Neuronal stem cell (in vitro differentiated cells): ENCODE measurements at places on chromosomes 16 and 17.
A peak's percentile ranks its signal among the peaks of the same experiment; 100 is the strongest.

GRCh38 chr16:25030420-25031131 lies 15.4 kb upstream of the ARHGAP17 start:
- DNase-seq = no peak

- peak; percentile 21 for DNase-seq
These were observed 33.9 kb upstream of the PLLP start for GRCh38 chr16:57318240-57318970.

GRCh38 chr16:57533431-57534336 lies 2.7 kb downstream of the CCDC102A start:
- DNase-seq = no peak

DNA sequence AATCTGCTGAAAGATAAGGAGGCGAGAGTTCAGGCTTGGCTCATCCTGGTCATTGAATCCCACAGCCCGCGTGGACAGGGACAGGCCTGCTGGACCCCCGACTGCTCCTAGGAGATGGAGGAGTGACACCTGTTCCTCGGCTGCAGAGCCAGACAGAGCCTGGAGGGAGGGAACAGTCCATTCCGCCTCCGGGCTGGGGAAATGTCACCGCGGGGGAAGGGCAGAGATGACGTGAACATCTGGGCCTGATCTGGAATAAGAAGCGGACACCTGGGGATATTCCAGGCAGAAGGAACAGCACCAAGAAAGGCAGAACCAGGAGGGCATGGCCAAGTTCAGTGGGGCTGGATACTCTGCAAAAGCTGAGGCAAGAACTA lies 1.5 kb downstream of the ZNF747 start:
- no peak for DNase-seq

DNA sequence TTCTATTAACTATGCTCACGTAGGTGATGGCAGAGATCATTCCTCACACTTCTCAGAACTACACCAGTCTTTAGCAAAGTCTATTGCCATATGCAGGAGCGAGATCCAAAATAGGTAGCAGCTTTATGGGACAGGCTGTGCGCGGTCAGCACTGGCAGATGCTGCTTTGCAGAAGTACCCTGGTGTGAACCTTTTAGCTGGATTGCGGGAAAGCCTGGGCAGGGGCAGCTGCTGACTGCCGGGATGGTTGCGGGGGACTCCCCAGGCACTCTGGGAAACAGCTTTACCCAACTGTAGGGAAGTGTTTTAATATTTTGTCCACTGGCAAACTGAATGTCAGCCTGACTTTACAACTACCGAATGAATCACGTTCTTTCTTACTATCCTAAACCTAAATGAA lies 251.3 kb downstream of the HS3ST3A1 start:
- DNase-seq = no peak

DNA sequence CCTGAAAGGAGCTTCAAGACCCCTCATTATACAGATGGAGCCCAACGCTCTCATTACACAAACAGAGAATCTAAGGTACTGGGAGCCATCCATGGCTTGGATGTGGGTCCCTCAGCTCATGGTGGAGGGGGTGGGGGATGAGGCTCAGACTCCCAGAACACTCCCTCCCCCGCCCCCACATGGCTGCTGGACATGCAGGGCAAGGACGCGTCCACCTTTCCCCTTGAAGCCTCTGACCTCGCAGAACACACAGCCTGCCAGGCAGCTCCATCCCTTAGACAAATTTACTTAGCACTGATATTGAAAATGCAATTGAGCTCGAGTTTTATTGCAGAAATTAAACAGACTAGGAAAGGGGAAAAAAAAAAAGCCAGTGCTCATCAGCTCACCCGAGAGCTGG lies 203.9 kb downstream of the ZNF423 start:
- DNase-seq = no peak

GRCh38 chr17:58236394-58236793 lies 2.0 kb upstream of the LPO start:
- DNase-seq = no peak

GRCh38 chr17:44915321-44915726 lies at the start of gene GFAP:
Gene GFAP, minus strand, starts transcription at chr17:44915500. Its CDS starts 14 bp downstream, at chr17:44915486.
- DNase-seq = no peak

GRCh38 chr16:88453611-88454522 lies 787 bp downstream of the ZFPM1 start:
- DNase-seq = no peak

GRCh38 chr16:51971184-51971583 lies 575.8 kb downstream of the TOX3 start:
- peak; percentile 17 for DNase-seq

- no peak for DNase-seq
These were observed 38.4 kb downstream of the CHD9NB start for GRCh38 chr16:53014287-53014686.

DNA sequence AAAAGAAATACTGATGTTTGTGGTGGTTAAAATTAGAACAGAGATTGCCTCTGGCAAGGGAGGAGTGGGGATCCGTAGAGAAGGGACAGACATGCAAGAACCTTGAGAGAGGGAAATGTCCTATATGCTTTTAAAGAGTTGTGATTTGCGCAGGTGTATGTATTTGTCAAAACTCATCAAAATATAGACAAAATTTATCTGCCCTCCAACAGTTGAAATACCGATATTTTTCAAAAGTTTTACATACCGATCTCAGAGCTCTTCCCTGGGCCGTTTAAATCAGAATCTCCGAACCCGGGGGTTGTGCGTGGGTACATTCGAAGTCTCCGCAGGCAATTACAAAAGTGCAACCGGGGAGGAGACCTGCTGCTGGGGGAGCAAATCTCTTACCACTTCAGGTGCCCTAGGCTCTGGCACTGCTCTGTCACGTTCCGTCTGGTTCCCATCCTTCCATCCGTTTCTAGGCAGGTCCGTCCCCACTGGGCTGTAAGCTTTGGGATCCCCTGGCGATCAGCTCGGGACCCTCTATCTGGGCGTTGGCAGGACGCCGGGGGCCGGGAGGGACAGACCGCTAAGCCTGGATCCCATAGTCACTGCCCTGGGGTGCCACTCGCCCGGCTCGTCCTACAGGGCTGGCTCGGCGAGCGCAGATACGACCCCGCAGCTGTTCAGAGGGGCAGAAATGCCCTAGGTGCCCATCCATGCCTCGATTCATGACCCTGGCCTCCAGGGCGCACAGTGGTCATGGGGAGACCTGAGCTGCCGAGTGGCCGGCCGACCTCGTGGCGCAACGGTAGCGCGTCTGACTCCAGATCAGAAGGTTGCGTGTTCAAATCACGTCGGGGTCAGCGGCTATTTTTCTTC lies 4.2 kb downstream of the BORCS6 start:
- peak; percentile 91 for DNase-seq

DNA sequence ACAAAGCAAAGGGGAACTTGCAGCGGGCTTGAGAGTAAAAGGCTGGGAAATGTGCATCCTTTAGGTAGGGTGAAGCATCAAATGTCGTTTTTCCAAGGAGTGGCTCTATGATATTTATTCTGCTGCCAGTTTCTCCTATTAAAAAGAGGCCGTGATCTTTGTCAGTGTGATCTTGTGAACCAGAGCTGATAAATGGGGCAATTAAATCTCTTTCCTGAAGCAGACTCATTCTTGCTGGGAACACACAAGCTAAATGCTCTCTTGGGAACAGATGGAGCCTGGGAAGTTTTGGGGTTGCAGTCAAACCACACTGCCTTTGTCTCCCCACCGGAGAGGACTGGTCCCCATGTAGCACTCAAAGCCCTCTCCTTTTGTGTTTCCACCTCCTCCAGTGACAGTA lies 408.9 kb downstream of the GRIN2A start:
- no peak for DNase-seq

GRCh38 chr16:53111078-53111791 lies 56.4 kb downstream of the CHD9 start:
- no peak for DNase-seq

DNA sequence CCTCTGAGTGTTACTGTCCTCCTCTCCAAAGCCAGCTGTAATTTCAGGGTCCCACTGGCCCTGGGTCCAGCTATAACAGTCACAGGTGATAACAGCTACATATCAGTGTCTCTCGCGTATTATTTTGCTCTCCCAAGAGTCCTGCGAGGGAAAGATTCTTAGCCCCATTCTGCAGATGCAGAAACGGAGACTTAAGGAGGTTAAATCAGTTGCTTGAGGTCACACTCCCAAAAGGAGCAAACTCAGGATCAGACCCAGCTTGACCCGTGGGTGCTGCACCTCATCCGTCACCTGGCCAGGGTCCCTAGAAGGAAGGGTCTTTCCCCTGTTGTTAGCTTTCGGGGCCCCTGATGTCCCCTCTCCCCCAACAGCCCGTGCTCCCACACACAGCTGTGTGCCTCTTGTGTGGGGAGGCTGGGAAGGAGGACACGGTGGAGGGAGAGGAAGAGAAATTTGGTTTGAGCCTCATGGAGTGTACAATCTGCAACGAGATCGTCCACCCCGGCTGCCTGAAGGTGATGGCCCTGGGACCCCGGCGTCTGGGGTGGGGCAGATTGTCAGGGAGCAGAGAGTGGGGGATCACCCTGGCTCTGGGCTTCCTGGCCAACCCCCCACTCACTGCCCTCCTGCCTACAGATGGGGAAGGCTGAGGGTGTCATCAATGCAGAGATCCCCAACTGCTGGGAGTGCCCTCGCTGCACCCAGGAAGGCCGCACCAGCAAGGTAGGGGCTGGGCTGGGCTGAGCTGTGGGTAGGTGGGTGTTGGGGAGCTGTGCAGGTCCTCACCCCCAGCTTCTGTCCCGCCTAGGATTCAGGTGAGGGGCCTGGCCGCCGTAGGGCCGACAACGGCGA lies 3.8 kb downstream of the FBXL19 start:
- DNase-seq = no peak

DNA sequence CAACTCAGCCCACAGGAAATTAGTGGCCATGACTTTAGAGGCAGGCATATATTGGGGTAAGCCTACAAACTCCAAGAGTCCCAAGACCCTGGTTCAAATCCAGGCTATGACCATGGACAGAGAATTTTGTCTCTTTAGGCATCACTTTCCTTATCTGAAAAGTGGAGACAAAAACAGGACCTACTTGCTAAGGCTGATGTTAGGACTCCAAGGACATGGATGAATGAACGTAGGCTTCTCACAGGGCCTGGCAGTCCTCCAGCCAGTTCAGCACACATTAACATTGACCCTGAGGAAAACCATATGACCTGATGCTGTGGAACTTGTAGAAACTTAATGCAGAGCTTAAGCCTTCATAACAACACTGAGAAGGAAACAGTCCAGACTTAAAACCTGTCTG lies 1.4 kb downstream of the FKBP10 start:
- no peak for DNase-seq
